Activated T-cell treated with anti-CD3 and anti-CD28 coated beads for 48 hours (primary cell): ENCODE measurements at places on chromosomes 13 and 19.

DNA sequence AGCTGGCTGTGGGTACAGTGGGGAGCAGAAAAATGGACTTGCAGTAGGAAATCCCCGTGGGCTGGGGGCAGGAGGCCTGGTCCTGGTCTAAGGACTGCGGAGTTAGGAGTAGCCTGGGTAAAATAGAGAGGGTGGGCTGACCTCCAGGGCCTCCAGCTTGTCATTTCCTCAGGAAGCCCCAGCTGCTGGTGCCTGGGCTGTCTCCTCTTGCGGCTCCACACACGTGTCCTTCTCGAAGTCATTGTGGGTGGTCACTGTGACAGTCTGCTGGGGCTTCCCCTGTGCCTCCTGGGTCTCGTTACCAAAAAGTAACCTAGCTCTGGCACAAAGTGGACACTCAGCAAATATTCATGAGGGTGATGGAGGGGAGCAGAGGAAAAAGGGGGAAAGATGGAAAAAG is 259.7 kb downstream of the FGF9 start:
- no peak for DNase-seq

DNA sequence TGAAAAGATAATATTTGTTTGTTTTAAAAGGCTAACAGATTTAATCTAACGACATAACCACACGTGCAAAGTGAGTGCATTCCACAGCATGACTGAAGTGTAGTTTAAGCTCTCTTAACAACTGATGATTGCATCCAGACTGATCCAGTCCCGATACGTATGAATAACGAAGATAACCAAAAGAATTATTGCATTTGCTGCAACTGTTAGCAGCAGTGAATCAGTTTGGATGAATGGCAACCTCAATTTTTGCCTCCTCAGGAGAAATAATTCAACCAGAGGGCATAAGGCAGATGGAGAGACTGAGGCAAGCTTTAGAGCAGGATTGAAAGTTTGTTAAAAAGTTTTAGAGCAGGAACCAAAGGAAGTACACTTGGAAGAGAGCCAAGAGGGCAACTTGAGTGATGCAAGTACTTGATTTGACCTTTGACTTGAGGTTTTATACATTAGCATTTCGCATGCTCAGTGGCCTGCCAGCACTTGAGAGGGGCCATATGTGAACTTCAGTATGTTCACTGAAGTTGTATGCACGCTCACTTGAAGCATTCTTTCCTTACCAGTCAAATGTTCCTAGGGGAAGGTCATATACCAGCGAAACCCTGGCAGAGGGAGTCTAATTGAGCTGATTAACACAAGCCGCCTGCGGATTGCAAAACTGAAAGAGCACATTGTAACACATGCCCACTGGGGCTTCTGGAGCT is 835.0 kb upstream of the PCDH20 start:
- DNase-seq: no peak

DNA sequence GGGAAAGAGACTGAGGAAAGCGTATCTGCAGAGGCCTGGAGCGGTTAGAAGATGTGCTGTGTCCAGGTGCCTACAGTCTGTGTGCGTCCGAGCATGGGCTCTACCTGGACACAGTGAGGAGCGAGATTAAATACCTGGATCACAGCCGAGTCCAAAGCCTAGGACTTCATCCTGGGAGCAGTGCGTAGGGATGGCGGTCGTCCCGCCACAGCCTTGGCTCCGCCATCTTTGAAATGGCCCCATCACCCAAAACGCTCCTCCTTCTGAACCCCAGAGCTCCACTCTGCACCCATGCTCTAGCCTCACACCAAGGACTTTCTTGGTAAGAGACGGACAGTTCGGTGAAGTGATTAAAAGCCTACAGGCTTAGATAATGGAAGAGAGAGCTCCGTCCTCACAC is 19.8 kb downstream of the GP6 start:
- no peak for DNase-seq

DNA sequence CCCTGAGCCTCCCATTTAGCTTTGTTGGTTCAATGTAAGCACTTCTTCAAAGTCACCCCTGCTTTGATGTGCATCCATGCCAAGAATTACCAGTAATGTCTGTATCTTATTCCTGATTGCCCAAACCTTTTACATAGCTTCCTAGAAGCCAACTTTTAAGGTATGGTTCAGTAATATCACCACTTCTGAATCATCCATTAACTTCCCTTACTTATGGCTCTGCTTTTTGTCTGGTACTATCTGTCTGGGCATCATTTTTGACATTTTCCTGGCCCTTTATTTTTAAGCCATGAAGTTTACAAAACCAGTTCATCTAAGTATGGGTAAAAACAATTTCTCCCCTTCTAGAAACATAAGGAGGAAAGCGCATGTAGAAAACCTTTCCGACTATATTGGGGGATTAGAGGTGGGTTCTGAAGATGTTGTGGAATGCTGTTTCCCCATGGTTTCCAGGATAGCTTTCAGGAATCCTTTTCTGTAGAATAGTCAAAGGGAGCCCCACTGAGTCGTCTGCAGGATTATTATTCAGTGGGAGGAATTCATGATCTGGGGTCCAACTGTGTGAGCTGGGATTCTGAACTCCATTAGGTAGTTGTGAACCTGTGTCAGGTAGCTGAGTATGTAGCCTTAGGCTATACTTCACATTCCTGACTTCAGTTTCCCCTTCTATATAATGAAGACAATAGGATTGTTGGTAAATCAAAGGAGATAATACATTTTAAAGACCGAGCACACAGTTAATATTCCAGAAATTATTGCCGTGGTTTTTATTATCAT is 163.8 kb downstream of the SUCLA2 start:
- no peak for DNase-seq

- no peak for DNase-seq
Measured at GRCh38 chr19:31938675-31939074, 406.7 kb upstream of the ZNF507 start.

DNA sequence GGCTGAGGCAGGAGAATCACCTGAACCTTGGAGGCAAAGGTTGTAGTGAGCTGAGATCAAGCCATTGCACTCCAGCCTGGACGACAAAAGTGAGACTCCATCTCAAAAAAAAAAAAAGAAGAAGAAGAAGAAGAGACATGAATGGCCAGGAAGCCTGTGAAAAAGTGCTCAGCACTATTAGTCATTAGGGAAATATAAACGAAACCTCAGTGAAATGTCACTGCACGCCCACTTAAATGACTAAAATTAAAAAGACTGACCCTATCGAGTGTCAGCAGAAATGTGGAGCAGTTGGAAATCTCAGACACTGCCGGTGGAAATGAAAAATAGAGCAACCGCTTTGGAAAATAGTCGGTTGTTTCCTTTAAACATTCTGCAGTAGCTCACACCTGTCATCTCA is 5.5 kb upstream of the TYROBP start:
- DNase-seq: no peak
